Fibroblast of skin of abdomen (primary cell): ENCODE measurements at places on chromosomes 2 and 18.

GRCh38 chr18:69843015-69843414, 104.7 kb downstream of the CD226 start:
- DNase-seq, result no peak

DNA sequence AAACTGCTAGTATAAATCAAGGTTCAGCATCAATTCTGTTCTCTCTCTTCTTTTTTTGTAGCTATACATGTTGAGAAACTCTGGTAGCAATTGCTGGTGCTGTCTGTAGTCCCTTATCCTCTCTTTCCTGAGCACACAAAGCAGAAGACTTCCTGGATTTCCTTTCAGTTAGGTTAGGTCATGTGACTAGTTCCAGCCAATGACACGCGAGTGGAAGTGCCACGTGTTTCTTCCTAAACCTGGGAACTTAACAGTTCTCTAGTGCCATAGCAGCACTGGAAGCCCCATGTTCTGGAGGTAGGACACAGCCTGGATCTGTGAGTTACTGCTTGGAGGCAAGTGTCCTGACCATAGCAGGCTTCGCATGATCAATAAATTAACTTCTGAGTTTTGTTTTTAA, 125.9 kb downstream of the PLA2R1 start:
- no peak for DNase-seq

GRCh38 chr2:187165936-187166610, 282.0 kb downstream of the CALCRL start:
- no peak for DNase-seq

DNA sequence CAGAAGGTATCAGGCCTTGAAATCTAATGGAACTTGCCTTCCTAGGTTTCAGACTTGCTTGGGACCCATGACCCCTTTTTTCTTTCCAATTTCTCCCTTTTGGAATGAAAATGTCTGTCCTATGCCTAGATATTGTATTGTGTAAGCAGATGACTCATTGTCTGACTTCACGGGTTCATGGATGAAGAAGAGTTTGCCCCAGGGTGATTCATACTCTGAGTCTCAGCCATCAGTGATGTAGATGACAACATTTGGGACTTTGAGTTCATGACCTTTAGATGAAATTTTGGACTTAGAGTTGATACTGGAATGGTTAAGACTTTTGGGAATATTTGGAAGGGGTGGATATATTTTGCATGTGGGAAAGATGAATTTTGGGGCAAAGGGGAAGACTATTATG, 11.2 kb upstream of the SCYGR5 start:
- peak; percentile 80 for DNase-seq

GRCh38 chr18:55085557-55086285, 126.5 kb upstream of the CCDC68 start:
- no peak for DNase-seq

- no peak for DNase-seq
These were observed 73.1 kb downstream of the EIF2AK3 start for GRCh38 chr2:88554189-88554588.

DNA sequence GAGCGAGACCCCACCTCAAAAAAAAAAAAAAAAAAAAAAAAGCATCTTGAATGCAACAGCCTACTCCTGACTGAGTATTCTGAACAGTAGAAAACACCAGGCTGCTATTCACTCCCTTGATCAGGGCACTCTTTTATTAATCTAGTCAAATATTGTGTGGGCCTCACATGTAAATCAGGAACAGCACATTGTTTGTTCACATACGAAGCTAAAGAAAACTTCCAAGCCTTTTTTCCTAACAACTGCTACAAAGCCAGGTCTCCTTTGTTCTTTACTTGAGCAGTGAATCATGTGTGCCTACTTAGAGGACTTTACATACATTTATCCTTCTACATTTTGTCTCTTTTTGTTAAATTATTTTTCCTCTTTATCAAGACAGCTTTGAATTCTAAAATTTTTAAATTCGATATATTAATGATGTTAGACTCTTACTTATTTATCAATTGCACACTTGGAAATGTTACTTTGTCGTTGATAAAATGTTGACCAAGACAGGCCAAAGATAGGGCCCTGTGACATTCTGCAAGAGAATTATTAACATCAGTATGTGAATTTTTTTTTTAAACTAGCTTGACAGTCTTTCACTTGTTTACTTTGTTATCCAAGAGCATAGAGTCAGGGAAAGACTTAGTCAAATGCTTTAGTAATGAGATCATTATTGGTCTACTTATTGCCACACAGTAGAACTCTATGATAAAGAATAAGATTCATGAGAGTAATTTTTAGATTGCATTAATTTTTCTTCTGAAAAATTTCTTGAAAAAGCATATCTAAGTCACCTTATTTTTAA, 13.2 kb downstream of the SPATS2L start:
- DNase-seq, result peak; percentile 67

- DNase-seq, result no peak
These were observed 160.4 kb upstream of the CCDC195 start for GRCh38 chr2:224876522-224876921.

GRCh38 chr2:54660752-54661151, 62.7 kb upstream of the EML6 start:
- no peak for DNase-seq

- DNase-seq, result no peak
These were observed 592 bp upstream of the CAD start for GRCh38 chr2:27216416-27217137.

DNA sequence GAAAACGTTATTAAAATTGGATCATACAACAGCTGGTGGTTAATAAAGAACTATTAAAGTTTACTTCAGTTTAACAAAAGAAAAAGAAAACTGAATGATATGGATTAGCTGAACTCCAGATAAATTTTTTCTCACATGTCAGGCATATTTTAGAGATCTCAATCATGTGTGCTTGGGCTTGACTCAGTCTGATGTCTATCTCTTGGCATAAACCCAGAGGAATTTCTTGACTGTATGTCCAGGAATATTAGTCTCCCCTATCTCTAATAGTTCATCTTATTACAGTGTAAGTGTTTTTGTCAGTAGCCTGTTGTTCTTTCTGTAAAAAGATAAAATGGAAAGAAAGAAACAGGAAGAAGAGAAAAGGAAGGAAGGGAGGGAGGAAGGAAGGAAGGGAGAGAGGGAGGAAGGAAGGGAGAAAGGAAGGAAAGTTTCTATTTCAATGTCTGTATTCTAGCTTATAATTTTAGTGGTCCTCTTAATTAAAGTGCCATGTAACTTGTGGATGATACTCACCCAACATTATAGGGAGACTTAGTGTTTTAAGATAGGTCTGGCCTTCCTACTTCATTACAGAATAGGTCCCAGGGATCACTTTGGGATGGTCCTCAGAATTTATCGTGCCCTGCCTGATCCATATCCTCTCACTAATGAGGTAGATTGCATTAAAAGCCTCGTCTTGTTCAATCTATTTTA, 99.7 kb upstream of the UGP2 start:
- DNase-seq, result peak; percentile 73

GRCh38 chr18:63140997-63141777, 178.4 kb downstream of the BCL2 start:
- DNase-seq, result no peak

DNA sequence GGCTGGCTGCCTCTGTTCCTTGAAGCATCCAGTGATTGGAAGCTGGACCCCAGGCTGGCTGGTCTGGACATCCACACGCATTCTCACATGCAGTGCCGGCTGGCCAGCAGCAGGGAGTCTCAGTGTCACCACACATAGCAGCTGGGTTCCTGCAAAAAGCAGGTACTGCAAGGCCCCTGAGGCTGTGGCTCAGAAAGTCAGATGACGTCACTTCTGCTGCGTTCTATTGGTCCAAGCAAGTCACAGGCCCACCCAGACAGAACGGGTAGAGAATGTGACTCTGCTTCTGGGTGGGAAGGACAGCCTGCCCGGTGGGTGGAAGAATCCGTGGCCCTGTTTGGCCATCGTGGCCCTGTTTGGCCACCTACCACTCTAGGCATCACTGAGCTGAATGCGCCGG, 51.3 kb upstream of the SPP2 start:
- no peak for DNase-seq

GRCh38 chr2:239327536-239328350, 73.1 kb downstream of the HDAC4 start:
- no peak for DNase-seq

DNA sequence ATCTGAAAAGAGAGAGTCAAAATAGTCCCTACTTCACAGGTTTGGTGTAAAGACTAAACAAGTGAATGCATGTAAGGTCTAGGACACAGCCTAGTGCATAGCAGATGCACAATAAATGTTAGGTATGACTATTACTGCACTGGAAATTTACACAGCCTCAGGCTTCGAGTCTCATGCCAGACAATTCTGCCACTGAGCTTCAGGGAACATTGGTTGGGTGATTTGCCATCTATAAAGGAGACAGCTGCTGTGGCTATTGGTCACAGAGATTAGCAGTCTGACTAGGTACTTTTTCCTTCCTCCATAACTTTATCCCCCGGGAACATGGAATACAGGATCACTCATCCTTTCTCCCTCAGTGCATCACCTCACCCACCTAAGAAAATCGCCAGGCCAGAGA, 89.2 kb downstream of the FAM124B start:
- DNase-seq, result no peak

DNA sequence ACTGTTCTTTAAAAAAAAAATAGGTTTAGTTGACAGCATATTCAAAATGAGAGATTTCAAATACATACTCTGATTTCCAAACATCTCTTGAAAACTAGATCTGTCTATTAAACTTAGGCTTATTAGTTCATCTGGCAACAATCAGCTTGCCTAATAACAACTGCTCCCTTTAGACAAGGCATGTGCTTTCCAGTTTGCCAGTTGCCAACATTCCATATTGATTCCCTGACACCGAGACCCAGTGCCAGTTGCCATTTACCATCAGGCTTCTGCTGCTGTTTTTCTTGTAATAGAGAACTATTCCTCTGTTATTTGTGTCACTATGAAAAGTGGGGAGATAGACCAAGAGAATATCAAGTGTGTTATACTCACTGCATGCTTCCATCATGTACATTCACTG, 256.0 kb downstream of the C1D start:
- DNase-seq, result no peak
